ENCODE measurements at places on chromosomes 16 and 17.

DNA sequence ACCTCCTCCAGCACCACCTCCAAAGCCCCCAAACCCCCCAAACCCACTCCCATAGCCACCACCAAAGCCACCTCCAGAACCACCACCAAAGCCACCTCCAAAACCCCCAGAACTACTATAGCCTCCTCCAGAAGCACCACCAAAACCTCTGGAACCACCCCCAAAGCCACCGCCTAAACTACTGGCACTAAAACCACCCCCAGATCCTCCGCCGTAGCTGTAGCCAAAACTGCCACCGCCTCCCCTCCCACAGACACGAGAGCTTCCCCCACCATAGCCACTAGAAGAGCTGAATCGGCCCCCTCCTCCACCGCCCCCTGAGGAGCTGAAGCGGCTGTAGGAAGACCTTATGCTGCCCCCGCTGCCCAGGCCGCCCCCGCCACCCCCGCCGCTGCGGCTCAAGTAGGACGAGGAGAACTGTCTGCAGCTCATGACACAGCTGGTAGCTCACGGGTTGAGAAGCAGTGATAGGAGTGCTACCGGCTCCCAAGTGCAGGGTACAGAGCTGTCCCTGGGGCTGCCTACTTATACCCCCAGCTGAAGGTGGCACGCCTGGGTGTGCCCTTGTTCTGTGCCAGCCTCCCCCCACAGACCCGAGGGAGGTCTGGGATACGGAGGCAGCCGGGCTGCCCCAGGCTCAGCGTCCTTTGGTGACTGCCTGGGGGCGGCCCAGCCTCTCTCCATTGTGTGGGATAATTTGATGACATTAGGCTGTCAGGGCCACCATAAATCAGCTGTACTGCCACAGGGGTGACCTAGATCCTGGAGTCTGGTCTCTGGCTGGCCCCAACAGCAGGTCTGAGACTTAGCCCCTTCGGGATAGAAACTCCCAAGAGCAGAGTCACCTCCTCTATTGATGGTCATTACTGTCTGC is at the start of gene KRT9:
TSS of gene KRT9 (minus strand) at position 499 of the 874 bp plus-strand sequence. CDS start at position 432, 67 bp downstream.
- DNase-seq: no peak

DNA sequence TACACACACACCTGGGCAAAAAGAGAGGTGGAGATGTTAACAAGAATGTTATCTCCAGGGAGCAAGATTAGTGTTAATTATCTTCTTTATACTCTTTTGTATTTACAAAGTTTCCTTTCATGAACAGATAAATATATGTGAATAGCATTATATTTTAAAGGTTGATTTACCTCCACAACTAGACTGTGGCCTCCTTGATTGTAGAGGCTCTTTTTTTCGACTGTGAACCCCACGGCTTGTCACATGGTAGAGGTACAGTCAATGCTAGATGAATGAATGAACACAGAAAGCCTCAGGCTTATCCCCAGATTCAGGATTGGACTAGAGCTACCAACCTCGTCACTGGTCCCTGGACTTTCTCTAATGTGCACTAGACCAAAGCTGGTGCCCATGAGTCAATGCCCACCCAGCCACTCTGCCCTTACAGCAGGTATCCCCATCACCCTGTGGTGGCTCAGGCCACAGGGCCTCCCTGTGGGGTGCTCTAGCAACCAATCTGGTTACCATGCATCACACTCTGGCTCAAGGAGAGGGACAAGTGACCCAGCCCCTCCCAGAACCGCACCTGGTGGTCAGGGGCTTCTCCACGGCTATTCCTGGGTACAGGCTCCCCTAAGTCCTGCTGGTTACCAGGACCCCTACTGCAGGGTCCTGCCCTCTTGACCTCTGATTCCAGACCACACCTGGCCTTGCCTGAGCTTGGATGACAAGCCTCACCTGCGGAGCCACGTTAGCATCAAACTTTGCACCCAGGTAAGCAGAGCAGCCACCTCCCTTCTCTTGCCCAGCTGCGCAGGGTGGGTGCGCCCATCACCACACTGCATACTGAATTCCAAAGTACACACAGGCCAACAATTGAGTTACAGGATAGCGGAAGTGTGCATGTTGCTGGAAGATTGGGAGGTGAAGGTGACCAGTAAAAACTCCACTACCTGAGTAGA is 101.0 kb downstream of the CDYL2 start:
- DNase-seq: no peak

DNA sequence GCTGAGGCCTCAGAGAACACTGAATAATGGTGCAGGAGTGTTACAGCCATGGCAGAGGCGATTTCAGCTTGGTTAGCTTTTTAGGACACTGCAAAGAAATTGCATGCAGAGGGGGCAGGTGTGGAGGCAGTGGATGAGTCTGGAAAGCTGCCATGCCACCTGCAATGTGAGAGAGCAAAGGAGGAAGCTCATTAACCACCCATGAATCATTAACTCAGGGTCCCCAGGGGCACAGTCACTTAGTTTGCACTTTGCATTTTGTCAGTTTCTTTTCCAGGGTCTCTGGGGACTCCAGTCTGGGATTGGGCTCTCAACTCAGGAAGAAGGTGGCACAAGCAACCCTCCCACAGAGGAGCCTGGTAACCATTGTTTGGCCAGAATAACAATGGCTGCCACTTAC is 132.9 kb downstream of the USP31 start:
- DNase-seq: no peak

DNA sequence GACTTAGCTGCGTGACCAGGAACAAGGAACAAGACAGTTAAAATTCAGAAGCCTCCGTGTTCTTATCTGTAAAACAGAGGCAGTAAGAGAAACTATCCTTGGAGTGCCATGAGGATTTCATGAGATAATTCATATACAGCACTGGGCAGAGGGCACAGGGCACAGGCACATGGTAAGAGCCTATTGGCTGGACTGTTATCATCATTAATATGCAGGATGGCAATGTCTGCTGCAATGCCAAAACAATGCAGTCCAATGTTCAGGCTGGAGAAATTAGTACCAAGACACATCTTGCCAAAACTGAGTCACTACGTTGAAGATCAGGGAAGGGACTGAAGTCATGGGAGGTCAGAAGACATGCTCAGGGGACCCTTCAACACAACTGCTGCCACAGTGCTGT is 13.6 kb downstream of the CDRT4 start:
- DNase-seq: no peak

DNA sequence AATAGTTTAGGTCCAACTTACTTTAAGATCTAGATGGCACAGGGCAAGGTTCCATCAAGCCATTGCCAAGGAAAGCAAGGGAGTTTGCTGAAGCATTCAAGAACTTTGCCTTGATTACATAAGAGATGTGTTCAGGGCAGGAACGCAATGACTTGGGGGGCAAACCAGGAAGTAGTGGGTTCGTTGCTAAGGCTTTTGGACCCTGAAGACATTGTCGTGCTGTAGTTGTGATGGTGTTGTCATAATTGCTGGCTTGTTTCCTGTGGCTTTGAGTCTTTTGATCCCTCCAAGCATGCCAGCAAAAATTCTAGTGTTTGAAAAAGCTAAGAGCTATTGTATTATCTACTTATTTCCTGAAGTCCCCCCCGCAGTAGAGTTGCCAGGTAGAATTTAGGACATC is 70.7 kb upstream of the HNF1B start:
- DNase-seq: no peak

DNA sequence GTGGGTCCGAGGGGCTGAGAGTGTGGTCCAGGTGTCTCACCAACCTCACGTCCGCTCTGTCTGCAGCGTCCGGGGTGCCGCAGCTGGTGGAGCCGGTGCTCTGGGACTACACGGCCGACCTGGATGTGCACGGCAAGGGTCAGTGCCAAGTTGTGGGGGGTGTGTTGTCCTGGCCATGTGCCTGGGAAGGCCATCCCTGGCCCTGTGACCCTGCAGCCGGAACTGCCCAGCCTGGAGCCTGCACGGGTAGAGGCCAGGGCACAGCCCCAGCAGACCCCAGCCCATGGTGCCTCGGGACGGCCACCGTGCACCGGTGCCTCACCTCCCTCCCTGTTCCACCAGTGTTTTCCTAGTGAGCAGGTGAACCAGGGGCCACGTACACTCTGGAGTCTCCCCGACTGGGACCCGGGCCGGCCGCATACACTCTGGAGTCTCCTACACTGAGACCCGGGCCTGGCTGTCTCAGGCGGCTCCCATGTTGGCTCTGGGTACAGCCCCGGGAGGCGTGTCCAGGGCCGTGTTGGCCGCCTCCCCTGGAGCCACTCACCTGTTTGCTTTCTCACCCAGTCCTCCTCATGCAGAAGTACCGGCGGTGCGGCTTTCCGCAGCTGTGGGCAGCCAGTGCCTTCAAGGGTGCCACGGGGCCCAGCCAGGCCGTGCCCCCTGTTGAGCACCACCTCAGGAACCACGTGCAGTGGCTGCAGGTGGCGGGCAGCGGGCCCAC is 13.8 kb downstream of the CYBC1 start:
- DNase-seq: no peak

DNA sequence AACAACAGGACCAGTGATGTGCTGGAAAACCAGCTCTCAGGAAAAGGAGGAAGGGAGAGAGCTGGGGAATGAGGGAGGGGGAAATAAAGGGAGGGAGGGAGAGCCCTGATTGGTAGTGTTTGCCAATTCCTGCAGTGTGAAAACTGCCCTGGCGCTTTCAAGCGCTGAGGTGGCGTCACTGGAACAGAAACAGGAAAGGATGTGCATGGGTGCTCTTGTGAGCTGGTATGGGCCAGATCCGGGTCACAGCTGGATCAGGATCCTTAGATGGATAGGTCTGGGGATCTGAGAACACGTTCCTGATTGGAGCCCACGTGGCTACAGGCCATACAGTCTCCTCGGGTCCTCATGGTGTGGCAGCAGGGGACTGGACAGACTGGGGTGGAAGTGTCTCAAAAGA is 16.7 kb upstream of the MLKL start:
- DNase-seq: no peak

DNA sequence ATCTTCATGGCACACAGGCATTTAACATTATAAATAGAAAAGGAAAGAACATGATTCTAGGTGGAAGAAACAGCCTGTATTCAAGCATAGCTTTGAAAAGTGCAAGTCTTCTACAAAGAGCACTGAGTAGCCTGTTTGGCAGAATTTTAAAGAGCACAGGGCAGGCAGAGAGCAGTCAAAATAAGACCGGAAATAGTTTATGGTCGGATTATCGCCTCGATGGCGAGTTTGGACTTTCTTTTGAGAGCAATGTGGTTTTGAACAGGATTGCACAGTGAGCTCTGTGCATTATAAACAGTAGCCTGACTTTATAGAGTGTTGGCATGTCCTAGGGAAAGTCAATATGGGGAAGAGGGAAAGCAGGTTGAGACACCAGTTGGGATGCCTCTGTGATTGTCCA is 6.2 kb upstream of the TMEM100 start:
- no peak for DNase-seq

DNA sequence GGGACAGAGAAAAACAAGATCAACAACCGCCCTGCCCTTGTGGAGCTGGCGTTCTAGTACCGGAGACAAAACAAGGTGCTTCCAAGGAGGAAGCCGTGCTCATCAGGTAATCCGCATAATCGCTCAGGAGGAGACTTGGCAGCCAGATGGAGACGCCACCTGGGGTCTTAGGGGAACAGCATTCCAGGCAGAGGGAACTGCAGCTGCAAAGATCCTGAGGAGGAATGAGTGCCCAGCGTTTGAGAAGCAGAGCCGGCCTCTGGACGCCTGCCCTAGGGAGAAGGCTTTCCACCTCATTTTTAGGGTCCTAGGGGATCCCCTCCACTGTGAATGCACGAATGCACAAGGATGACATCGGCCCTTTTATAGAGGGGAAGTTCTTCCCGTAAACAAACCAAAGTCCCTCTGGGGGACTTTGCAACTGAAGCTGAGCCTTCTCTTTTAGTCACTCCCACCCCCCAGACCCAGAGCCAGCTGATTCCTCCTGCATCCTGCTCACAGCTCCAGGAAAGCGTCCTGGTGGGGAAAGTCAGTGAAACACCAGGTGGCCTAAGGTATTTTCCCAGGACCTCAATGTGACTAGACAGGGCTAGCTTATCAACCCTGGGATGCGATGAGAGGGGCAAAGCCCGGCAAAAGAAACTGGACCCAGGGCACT is 13.2 kb upstream of the MPRIP start:
- no peak for DNase-seq

GRCh38 chr17:15651583-15652110 is 32.1 kb upstream of the FBXW10B start:
- DNase-seq: peak; percentile 94

- peak; percentile 9 for DNase-seq
Observed at GRCh38 chr16:31572821-31573220, 45.1 kb downstream of the AHSP start.

DNA sequence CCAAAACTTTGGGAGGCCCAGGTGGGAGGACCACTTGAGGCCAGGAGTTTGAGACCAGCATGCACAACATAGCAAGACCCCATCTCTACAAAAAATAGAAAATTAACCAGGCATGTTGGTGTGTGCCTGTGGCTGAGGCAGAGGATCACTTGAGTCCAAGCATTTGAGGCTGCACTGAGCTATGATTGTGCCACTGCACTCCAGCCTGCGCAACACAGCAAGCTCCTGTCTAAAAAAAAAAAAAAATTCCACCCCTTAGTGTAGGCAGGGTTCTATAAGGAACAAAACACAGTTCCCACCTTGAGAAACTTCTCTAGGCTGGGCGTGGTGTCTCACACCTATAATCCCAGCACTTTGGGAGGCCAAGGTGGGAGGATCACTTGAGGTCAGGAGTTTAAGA is 36.3 kb upstream of the HAPSTR1 start:
- DNase-seq: no peak

- DNase-seq: no peak
Observed at GRCh38 chr17:44976206-44976605, 8.1 kb upstream of the C1QL1 start.

DNA sequence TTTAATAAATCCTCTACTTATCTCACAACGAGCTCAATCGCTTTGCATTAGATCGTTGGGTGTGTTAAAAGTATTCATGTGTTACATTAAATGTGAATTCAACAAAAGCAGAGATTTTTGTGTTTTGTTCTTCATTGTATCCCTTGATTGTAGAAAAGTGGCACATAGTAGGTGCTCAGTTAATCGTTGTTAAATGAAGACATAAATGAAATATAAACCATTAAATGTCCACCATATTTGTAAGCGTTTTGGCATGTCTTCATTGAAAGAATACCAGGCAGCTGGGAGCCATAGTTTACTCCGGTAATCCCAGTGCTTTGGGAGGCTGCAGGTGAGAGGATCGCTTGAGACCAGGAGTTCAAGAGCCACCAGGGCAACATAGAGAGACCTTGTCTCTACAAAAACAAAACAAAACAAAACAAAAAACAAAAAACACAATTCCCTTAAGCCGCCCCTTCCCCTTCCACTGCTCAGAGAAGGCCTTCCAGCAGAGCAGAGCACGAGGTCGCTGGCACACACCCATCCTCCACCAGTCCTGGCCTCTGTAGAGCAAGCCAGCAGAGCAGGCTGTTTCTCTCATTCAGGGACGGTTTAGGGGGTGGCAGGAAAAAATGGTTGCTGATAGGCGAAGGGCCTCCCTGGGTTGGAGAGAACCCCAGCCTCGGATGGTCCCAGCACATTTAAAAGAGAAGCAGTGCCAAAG is 673 bp upstream of the CHD9 start:
- peak; percentile 44 for DNase-seq

GRCh38 chr16:4909825-4910224 is 27.1 kb downstream of the PPL start:
- DNase-seq: no peak

DNA sequence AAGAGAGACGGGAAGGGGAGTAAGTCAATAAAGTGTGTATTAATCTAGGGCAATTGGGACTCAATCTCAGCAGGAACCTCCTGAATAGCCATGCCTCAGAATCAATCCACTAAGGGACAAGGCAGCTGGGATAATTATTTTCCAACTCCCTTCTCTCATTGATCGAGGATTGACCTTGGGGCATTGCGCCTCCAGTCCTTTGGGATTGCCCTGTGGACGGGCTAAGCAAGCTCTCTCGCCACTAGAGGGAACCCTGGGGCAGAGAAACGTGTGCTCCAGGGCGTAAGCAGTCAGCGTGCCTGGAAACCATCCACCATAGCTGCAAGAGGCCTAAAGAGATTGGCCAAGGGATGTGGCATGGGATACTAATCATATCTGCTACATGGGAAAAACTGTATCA is 53.9 kb upstream of the ERCC4 start:
- peak; percentile 33 for DNase-seq

All from hematopoietic multipotent progenitor cell (in vitro differentiated cells).